ENCODE measurements at places on chromosomes 5 and 9.

DNA sequence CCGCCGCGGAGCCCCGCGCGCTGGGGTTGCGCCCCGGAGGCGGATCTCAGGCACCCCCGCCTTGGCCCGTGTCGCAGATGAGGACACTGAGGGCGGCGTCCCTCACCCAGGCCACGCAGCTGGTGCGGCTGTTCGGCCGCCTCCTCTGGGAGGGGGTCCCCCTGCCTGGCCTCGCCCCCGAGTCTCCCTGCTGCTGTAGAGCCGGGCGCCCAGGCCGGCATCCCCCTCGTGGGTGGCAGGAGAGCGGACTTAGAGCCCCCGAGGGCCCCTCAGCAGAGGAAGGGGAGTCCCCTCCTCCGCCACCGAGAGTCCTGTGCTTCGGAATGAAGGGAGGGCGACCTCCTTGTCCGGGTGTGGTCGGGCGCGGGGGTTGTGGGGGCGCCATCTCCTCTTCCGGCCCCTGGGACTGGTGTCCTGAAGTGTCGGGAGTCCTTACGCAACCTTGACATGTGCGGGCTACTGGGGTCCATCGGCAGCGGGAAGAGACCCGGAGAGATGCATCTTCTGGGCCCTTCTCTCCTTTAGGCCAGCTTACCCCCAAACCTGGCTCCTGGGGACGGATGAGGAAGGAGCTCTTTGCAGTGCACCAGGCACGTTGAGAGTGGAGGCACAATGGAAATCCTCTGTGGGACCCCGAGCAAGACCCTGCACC is 11.7 kb upstream of the EXOSC2 start:
- no peak for DNase-seq

DNA sequence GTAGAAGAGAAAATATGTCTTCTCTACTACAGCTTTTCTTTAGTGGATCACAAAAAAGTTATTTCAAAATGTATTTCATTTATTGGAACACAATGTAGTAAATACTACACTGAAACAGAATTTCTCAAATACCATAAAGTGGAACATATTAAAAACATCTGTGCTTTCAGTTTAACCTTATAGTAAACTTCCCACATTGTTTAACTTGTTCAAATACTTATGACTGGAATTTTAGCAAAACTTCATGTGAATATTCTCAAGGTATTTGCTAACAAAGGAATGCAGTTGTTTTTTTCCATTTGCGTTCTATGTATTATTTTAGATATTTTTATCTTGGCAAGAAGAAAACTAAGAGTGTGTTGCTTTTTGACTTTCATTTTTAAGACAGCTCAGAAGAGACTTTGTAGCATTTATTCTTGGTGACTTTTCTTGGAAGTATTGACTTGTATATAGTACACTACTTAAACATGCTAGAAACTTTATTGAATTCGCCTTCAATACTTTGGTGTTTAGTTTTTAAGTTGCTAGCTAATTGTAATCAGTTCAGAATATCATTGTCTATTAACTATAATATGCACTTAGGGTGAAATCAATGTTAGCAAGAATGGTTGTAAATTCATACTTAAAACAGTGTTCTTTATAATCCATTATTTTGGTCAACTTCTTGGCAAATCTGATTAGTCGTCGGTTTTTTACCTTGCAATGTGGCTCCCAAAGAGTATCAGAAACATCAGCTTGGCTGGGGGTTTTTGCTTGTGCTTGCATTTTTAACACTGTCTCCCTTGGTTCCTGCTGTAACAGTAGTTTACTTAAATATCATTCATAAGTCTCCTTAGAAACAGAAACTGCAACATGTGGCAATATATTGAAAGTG is 5.0 kb upstream of the RHOBTB3 start:
- DNase-seq = peak; percentile 74

DNA sequence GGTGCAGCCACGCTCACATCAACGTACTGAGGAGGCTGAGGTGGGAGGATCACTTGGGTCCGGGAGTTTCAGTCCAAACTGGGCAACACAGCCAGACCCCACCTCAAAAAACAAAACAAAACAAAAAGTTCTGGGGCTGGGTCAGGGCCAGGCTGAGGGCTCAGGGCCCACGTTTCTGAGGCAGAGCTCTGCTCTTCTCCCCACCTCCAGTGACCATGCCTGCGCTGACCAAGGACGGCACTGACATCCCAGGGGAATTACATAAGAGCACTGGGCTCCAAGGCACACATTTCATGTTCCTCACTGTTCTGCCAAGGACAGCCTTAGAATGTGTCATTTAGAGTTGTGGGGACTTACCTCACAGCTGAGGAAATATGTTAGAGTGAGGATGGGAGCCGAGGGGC is 40.4 kb upstream of the TESK1 start:
- no peak for DNase-seq

- no peak for DNase-seq
These were observed at the start of gene QSOX2 for GRCh38 chr9:136245219-136246150. Gene QSOX2, minus strand, starts transcription at chr9:136245812. Its CDS starts 9 bp downstream, at chr9:136245803.

GRCh38 chr5:133870661-133871060 is 97.8 kb downstream of the C5orf15 start:
- DNase-seq = peak; percentile 45

DNA sequence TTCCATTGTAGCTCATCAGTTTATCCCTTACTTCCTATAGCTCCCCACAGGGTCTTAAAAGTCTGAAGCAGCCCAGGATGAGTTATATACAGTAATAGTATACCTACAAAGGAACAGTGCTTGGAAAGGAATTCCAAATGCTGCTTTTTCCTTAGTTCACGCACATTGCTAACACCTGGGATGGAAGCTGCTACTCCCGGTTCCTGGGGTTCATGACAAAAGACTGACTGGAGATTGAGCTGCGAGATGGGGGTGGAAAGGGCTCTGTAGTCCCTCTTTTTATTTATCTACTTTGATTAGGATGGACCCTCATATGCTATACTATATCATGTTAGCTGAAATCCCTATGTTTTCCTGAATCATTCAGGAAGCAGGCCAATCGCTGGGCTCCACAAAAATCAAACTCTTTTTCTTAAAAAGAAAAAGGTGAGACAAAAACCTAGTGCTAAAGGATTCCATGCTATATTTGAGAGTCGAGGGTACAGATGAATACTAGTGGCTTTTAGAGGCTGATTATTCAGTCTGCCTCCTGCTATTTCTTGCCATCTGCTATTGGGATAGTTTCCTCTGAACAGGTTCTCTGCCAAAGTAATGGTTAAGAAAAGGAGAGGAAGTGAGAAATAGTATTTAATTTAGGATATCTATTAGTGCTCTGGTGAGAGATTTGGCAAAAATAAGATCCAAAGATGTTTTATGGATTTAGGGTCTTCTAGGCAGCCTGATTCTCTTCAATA is 81.2 kb downstream of the MRPS27 start:
- DNase-seq = no peak

DNA sequence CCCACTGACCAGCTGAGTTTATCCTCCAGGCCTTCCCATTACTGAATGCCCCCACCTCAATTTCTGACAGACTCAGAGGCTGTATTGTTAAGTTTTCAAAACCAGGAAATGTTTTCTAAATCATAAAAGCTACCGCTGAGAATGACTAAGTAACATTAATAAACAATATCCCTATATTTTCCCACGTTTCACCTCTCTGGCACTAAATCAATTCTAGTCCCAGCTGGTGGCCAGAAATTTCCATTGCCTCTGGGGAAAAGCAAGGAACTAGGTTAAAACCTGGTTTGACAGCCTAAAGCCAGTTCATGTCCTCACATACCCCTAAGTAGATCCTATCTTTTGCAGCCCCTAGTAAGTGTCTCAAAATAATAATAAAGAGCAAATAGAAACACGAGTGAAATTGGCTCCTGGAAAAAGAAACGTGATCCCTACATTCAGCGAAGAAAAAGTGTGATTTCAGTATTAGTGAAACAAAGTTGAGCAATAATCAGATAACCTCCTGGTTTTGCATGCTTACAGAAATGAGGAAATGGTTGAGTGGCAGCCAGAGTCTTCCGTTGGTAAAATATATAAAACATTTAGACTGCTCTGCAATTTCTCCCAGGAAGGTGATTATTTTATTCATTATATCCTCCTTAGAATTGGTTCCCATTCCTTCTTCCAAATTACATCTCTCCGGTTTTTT is 110.9 kb downstream of the ESM1 start:
- DNase-seq = no peak

DNA sequence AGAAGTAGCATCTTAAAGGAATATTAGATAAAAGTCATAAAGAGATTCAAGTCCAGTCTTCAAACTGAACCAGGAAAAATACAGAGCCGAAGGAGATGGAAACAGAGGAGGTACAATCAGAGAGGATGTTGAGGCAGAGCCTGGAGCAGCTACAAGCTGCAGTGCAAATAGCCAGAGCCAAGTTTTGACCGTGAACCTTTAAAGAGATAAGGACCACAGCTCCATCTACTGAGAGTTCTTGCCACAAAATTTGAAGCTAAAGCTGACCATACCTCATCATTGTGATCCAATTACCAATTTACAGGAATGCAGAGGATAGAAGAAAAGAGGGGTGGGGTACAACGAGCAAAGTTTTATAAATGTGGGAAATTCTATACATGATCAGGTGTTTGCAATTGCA is 10.4 kb upstream of the DEPDC1B start:
- DNase-seq = no peak

DNA sequence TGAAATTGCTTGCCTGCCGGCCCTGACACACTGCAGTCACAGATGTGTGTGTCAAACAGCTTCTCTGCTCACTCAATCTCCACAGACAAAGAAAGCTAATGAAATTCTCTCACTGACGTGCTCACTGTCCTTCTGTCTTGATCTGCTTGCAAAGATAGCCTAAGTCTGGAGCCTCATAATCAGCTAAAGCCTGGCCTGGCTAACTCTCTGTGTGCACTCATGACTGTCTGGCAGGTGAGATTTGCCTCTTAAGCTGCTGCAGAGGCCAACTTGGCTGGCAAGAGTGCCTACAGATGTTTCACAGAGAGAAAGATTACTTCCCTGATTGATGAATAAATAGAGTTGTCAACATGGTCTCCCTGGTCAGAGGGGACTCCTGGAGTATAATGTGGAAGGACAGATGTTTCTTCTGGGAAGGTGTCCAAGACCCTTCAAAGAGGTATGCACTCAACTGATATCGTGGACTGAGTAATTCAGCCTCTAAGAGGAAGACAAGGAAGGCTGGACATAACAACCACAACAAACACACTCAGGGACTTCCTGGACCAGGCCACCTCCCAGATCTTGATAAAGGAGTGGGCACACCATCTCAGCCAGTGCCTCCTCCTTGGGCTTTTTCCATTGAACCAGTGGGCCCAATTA is 362.0 kb downstream of the SPOCK1 start:
- DNase-seq = no peak

DNA sequence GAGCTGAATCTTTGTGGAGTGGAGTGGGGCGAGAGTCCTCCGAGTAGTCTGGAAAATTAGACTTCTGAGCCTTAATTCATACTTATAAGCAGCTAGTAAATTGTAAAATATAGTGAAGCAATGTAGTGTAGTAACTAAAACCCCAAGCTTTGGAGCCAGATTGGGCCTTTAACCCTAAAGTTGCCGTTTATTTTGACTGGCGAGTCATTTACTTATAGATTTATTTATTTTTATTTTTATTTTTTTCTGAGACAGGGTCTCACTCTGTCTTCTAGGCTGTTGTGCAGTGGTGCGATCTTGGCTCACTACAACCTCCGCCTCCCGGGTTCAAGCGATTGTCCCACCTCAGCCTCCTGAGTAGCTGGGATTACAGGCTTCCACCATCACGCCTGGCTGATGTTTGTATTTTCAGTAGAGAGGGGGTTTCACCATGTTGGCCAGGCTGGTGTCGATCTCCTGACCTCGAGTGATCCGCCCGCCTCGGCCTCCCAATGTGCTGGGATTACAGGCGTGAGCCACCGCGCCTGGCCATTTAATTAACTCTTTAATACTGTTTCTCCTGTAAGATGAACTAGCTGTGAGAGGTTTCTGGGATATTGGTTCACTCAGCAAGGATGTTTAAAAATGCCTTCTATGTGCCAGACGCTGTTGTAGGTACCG is 687 bp upstream of the RPS23 start:
- DNase-seq = no peak

GRCh38 chr9:104779334-104779733 is 15.4 kb downstream of the NIPSNAP3B start:
- no peak for DNase-seq

GRCh38 chr9:124256517-124257069 is 1.2 kb upstream of the NEK6 start:
- no peak for DNase-seq

DNA sequence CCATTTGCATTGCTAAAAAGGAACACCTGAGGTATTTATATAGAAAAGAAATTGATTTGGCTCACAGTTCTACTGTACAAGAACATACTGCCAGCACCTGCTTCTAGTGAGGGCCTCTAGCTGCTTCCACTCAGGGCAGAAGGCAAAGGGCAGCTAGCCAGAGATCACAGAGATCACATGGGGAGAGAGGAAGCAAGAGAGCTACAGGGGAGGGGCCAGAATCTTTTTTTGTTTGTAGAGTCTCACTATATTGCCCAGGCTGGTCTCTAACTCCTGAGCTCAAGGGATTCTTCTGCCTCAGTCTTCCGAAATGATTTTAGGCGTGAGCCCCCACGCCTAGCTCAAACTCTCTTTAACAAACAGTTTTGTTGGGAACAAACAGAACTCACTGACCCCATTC is 6.1 kb downstream of the SLCO4C1 start:
- no peak for DNase-seq

DNA sequence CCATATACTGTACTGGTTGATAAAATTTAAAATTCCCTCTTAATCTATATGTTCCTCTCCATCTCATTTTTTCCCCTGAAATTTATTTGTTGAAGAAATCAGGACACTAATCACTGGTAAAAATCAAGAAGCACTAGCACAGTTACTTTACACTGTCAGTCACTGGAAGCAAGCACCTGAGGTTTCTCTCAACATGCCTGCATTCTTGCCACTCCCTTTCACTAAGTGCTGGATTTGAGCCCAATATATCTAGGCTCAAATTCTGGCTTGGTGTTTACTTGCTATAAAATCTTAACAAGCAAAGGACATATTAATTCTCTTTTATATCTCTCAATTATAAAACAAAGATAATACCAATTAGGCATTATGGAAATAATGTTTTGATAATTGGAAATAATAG is 58.6 kb downstream of the DIAPH1 start:
- no peak for DNase-seq

GRCh38 chr5:124706051-124706450 is 40.4 kb downstream of the ZNF608 start:
- DNase-seq = no peak

DNA sequence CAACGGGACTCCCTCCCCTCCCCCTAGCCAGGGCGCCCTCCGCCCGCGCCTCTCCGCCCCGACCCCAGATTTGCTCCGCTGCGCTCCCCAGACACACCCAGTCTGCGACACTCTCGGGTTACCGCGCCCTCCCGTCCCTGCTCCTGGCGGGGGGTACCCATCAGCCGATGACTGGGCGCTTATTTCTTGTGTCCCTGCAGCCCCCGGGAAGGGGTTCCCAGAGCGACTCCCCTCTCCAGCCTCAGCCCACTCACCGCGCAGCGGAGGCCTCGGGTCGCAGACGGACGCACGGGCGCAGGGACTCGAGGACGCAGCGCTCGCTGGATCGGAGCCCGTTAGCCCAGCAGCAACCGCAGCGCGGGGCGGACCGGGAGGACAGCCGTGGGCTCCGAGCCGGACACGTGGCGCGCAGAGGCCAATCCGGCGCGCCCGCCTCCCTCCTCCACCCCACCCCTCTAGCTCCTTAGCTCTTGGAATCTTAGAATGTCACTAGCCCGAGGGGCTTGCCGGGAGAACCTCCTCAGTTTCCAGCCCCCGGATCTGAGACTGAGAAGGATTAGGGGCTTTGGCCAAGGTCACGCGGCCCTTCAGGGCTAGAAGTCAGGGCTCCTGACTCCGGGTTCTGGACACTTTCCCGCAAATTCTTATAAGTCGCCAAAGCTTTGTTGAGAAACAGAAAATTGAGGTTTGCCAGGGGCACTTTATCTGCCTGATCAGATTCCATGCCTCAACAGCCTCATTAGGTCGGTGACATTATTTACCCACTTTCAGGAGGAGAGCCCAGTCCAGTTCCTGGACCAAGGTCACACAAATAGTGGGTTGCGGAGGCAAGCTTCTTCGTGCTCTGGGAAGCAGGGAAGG is at the start of gene ANXA6:
TSS of gene ANXA6 (minus strand) at position 354 of the 861 bp plus-strand sequence. CDS start 9,878 bp downstream, outside the sequence.
- DNase-seq = no peak

Data from AG04449 (cell line).